Immature natural killer cell (primary cell): ENCODE measurements at places on chromosomes 4 and X. TPM values are rescaled to one million over a fixed set of nuclear protein-coding genes. Genes with fewer than 3 reads are reported as not detected.

CTAG1B gene
- polyA plus RNA-seq, result not detected

DNA sequence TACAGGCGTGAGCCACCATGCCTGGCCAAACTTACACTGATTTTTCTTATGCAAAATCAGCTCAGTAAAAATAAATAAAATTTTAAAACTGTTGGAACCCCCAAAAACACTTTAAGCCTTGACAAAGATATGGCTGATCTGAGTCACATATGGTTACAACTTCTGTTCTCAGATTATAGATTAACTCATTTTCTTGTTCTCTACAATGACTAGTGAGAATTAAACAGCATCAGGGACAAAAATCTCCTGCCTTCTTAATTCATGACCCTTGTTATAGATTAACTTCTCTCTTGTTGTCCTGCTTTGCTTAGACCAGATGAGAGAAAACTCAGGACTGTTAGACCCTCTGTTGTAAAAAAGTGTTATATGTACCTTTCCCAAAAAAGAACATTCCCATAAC, 24.2 kb upstream of the EXOC1L start:
- H3K27me3 ChIP-seq, result peaks cover 4% of the 10 kb centered on the region
- no peak overlapping the region for H3K27ac ChIP-seq
- no peak for DNase-seq
- H3K4me3 ChIP-seq, result no peak overlapping the region

GRCh38 chr4:32864713-32865351, 2144.7 kb downstream of the PCDH7 start:
- H3K27ac ChIP-seq, result no peak overlapping the region
- H3K27me3 ChIP-seq, result no peaks in the 10 kb centered on the region
- H3K36me3 ChIP-seq, result no peaks in the 10 kb centered on the region
- DNase-seq, result no peak

DNA sequence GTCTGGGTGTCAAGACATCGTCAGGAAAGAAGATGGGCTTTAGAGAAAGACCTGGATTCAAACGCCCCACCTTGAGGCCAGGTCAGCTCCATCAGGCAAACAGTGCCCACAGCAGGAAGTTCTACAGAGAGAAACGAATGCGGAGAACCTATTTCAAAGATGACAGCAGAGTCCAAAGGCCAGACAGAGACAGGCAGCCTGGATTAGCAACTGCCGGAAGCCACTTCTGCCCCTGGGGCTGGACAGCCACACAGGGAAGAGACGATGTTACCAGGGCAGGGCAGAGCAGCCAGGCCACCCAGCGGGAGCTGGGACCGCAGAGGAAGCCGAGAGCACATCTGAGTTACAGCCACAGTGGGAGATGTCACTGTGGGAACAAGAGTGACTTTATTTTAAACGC, 1.2 kb downstream of the C4orf50 start:
- H3K36me3 ChIP-seq, result no peaks in the 10 kb centered on the region

GRCh38 chr4:6008092-6008551, 10.1 kb downstream of the C4orf50 start:
- H3K27ac ChIP-seq, result no peak overlapping the region
- H3K36me3 ChIP-seq, result peaks cover 3% of the 10 kb centered on the region
- H3K4me3 ChIP-seq, result no peak overlapping the region
- H3K4me1 ChIP-seq, result no peaks in the 10 kb centered on the region

GRCh38 chr4:21948347-21949072, at the start of gene KCNIP4:
Gene KCNIP4, minus strand, starts transcription at chr4:21948772.
- H3K4me3 ChIP-seq, result no peak within 1 kb of the TSS
- H3K4me1 ChIP-seq, result no peaks in the 10 kb centered on the region
- peaks cover 8% of the 10 kb centered on the region for H3K27me3 ChIP-seq
- no peak for DNase-seq
- H3K27ac ChIP-seq, result no peak within 1 kb of the TSS
- no peaks in the 10 kb centered on the region for H3K36me3 ChIP-seq

DNA sequence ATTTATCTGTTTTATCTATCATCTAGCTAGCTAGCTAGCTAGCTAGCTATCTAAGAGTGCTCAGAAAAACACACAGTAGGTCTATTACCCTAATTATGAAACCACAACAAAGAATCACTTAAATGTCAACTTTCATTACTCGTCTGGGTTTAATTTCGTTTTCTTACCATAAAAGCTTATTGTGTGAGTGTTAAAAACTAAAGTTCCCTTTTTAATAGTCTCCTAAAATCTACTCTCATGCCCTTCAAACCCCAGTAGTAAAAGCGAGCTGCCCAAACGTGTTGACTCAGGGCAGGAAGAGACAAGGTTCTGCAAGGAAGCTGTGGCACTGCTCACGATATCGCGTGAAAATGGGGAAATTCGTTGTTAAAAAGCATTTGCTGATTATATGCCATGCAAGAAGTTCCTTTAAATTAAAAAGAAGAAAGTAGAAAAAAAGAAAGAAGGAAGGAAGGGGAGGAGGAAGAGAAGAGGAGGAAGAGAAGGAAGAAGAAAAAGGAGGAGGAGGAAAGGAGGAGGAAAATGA, 595 bp downstream of the MBNL3 start:
- H3K27ac ChIP-seq, result peak overlapping the region; percentile 88
- H3K4me3 ChIP-seq, result peak overlapping the region; percentile 95
- no peaks in the 10 kb centered on the region for H3K36me3 ChIP-seq
- DNase-seq, result peak; percentile 31
- peaks cover 3% of the 10 kb centered on the region for H3K27me3 ChIP-seq
- peaks cover 53% of the 10 kb centered on the region for H3K4me1 ChIP-seq

DNA sequence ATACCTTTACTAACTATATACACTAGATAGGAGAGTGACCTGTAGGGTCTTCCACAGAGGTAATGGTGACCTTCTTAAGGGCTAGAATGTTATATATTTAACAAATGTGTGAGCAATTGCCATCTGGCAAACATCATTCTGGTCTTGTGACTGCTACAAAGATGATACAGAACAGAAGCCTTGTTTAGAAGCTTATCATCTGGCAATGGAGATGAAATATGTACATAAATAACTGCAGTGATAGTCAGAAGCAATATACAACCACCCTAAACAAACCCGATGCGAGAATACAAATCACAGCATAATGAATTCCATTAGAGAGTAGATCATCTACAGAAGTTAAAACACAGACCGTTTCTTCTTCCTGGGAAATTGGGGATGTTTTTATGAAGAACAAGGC, 952.7 kb upstream of the SLIT2 start:
- no peaks in the 10 kb centered on the region for H3K36me3 ChIP-seq
- DNase-seq, result no peak
- H3K4me1 ChIP-seq, result no peaks in the 10 kb centered on the region
- H3K4me3 ChIP-seq, result no peak overlapping the region
- no peak overlapping the region for H3K27ac ChIP-seq
- H3K27me3 ChIP-seq, result no peaks in the 10 kb centered on the region

ZNF674 gene
- 0.75 TPM for polyA plus RNA-seq

TSPYL2 gene
- polyA plus RNA-seq, result 3.0 TPM

DNA sequence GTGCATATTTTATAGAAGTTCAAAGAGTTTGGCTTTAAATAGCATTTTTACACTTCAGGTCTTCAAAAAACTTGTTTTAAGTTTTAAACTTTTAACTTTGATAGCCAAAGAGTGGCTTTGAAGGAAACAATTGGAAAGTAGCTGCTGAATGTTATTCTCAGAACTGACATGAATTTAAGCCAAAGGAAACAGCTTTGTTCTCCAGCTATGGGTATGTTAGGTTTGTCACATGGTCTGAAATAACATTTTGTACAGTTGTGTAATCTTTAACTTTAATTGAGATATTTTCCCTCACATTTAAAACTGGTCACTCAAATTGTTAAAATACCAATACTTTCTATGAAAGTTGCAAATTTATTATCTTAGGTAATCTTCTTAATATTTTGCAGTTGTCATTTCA, 564.7 kb downstream of the IL15 start:
- H3K36me3 ChIP-seq, result no peaks in the 10 kb centered on the region
- H3K4me3 ChIP-seq, result no peak overlapping the region
- no peaks in the 10 kb centered on the region for H3K4me1 ChIP-seq
- no peaks in the 10 kb centered on the region for H3K27me3 ChIP-seq
- H3K27ac ChIP-seq, result no peak overlapping the region

DNA sequence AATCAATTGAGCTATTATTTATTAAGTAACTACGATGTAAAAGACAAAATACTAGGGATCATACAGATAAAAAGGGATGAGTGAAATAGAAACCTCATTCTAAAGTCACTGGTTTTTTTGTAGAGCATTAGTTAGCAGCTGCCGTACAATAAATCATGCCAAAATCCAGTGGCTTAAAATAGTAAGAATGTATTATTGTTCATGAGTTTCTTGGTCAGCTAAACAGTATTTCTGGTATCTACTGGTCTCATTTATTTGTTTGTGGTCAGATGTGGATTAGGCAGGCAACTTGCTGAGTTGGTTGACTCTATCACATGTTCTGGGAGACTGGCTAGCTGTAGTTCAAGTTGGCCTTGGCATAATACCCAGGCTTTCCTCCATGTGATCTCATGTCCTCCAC, 667.3 kb downstream of the GALNTL6 start:
- no peaks in the 10 kb centered on the region for H3K36me3 ChIP-seq
- DNase-seq, result no peak
- peaks cover 3% of the 10 kb centered on the region for H3K27me3 ChIP-seq
- no peak overlapping the region for H3K4me3 ChIP-seq

- H3K27ac ChIP-seq, result no peak overlapping the region
- H3K27me3 ChIP-seq, result peaks cover 4% of the 10 kb centered on the region
- H3K36me3 ChIP-seq, result no peaks in the 10 kb centered on the region
- H3K4me1 ChIP-seq, result no peaks in the 10 kb centered on the region
- H3K4me3 ChIP-seq, result no peak overlapping the region
These were observed 50.6 kb upstream of the SHOX start for GRCh38 chrX:580030-580429.

GRCh38 chrX:39853417-39854030, 244.2 kb downstream of the BCOR start:
- peak overlapping the region; percentile 55 for H3K4me3 ChIP-seq
- peaks cover 4% of the 10 kb centered on the region for H3K36me3 ChIP-seq
- peak overlapping the region; percentile 98 for H3K27ac ChIP-seq
- peaks cover 63% of the 10 kb centered on the region for H3K4me1 ChIP-seq
- DNase-seq, result no peak
- H3K27me3 ChIP-seq, result peaks cover 10% of the 10 kb centered on the region
